Activated CD4-positive, alpha-beta T cell treated with anti-CD3 and anti-CD28 coated beads, Interleukin-2, amount 10 ng/mL, durations not matched to agents 7 days and 5 days (primary cell): ENCODE measurements at places on chromosomes 12 and 14. TPM values are rescaled to one million over a fixed set of nuclear protein-coding genes. Genes with fewer than 3 reads are reported as not detected.

DNA sequence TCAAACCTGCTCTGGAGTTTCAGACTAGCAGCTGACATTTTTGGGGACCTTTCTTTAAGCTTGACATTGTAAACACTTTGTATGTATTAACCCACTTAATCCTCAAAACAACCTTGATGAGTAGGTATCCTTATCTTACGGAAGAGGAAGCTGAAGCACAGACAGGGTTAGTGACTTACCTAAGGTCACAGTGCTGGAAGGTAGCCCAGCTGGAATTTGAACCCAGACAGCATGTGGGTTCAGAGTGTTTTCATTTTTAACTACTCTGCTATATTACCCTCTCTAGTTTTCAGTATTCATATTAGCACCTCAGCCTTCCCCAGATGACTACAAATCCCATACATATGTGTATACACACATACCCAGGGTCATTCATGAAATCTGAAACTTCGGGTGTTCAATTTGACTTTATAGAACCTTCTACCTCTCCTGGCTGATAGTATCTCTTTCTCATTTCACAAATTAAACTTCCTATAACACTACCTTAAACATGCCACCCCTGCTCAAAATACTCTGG, 13.9 kb downstream of the LPCAT3 start:
- peaks cover 7% of the 10 kb centered on the region for H3K4me1 ChIP-seq
- no peaks in the 10 kb centered on the region for H3K27me3 ChIP-seq
- H3K36me3 ChIP-seq: peaks cover 15% of the 10 kb centered on the region

GRCh38 chr12:916240-916639, 33.3 kb downstream of the RAD52 start:
- H3K4me1 ChIP-seq: peaks cover 33% of the 10 kb centered on the region
- no peaks in the 10 kb centered on the region for H3K27me3 ChIP-seq
- DNase-seq: peak; percentile 34
- peaks cover 61% of the 10 kb centered on the region for H3K36me3 ChIP-seq
- H3K4me3 ChIP-seq: no peak overlapping the region

GRCh38 chr14:72010474-72010873, 78.2 kb downstream of the RGS6 start:
- H3K4me3 ChIP-seq: no peak overlapping the region
- H3K27me3 ChIP-seq: peaks cover 5% of the 10 kb centered on the region
- no peak for DNase-seq
- no peak overlapping the region for H3K27ac ChIP-seq

GRCh38 chr12:115598871-115599811, 678.4 kb downstream of the MED13L start:
- peaks cover 5% of the 10 kb centered on the region for H3K27me3 ChIP-seq
- no peaks in the 10 kb centered on the region for H3K4me1 ChIP-seq
- DNase-seq: no peak
- no peak overlapping the region for H3K4me3 ChIP-seq

- no peaks in the 10 kb centered on the region for H3K27me3 ChIP-seq
- no peaks in the 10 kb centered on the region for H3K4me1 ChIP-seq
- no peak for DNase-seq
- no peaks in the 10 kb centered on the region for H3K36me3 ChIP-seq
- H3K4me3 ChIP-seq: no peak overlapping the region
These were observed 9.2 kb downstream of the NOS1 start for GRCh38 chr12:117352206-117352605.

DNA sequence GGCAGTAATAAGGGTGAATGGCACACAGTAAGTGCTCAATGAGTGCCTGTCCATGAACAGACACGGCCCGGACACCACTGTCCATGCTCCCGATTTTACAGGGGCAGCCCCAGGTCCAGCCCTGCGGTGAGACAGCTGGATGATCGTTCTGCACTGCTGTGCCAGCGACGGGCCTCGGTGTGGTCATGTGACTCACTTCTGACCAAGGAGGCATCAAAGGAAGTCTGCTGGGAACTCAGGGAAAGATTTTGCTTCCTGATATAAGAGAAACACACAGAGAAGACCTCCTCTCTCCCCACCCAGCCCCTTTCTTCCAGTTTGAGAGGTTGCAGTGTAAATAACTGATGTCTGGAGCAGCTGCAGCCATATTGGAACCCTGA, 126.6 kb downstream of the SCARB1 start:
- H3K36me3 ChIP-seq: no peaks in the 10 kb centered on the region
- DNase-seq: no peak
- H3K27me3 ChIP-seq: peaks cover 9% of the 10 kb centered on the region
- no peak overlapping the region for H3K4me3 ChIP-seq
- H3K27ac ChIP-seq: no peak overlapping the region

GRCh38 chr12:94277426-94278000, 129.1 kb downstream of the PLXNC1 start:
- peaks cover 37% of the 10 kb centered on the region for H3K36me3 ChIP-seq
- H3K27ac ChIP-seq: no peak overlapping the region
- H3K4me3 ChIP-seq: no peak overlapping the region
- DNase-seq: no peak
- no peaks in the 10 kb centered on the region for H3K27me3 ChIP-seq

DNA sequence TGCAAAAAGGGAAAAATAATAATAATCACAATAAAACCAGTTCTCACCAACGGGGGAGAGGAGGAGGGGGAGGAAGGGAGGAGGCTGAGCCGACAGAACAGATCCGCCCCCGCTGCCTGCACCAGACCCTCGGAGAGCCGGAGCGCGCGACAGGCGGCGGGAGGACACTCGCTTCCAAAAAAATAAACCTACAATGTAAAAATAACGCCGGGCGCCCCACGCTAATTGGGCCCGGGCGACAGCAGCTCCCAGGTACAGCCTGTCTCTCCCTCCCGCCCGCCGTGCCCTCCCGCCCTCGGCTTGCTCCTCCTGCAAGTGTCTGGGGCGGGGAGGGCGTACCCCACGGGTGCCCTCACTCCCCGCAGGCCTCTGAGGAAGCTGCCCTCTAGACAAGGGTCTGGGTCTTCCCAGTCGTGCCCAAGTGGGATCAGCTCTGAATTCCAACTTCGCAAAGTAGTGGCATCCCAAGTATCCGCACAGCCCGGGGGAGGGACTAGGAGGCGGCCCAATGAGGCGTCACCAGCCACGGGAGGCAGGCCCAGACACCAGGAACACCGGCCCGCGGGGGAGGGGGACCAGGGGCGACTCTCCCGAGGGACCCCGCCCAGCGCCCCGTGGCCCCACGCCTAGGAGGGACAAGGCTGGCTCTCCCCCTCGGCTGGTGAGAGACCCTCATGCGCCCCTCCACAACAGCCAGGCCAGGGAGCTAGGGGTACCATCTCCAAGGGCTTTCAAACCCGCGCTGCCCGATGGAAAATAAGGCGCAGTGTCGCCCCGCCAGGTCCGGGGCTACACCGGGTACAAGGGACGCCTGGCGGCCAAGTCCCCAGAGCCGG, 1.0 kb downstream of the NCOR2 start:
- H3K4me3 ChIP-seq: peak overlapping the region; percentile 92
- peaks cover 22% of the 10 kb centered on the region for H3K4me1 ChIP-seq
- peak overlapping the region; percentile 91 for H3K27ac ChIP-seq
- no peaks in the 10 kb centered on the region for H3K27me3 ChIP-seq

The ZNF219 gene
- 5.0 TPM for total RNA-seq

The ARPC3 gene
- total RNA-seq: 390 TPM

The CEP83 gene
- 17.1 TPM for total RNA-seq

The MGAT4C gene
- total RNA-seq: not detected

The MUCL1 gene
- not detected for total RNA-seq

The LRR1 gene
- total RNA-seq: 53.2 TPM
